ENCODE measurements at places on chromosomes 4 and X.

GRCh38 chrX:9392445-9392844 is 72.4 kb upstream of the TBL1X start:
- no peak for DNase-seq

GRCh38 chr4:176063718-176064117 is 1.9 kb upstream of the WDR17 start:
- DNase-seq, result no peak

- no peak for DNase-seq
Measured at GRCh38 chrX:71296806-71297205, 4.7 kb upstream of the ITGB1BP2 start.

- DNase-seq, result no peak
Measured at GRCh38 chr4:94564252-94564651, 112.5 kb downstream of the PDLIM5 start.

DNA sequence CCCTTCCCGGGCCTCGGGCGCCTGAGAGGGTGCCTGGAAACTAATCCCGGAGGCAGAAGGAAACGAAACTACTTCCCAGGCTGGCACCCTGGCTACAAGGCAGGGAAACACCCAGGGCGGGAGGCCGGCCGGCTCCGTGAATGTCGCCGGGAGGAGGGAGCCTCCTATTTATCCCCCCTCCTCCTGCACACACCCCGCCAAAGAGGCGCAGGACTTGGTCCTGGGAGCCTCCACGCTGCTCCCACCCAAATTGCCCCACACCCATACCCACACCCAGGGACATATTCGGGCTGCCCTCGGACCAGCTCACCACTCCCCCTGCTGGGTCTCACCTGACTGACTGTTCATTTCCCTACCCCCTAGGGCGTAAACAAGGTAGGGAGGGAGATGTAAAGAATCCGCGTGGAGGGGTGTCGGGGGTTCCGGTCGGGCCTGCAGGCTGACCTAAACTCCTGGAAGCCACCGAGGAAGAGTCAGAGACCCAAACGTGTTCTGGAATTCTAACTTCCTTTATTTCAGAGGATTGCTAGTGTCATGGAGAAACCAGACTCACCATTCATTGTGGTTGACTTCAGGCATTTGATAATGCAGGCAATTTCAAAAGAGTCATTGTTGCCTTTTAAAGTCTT is at the start of gene BTC:
Gene BTC (minus strand): TSS at position 142 of the 629 bp plus-strand sequence. CDS start 198 bp downstream, outside the sequence.
- DNase-seq, result no peak

GRCh38 chrX:78540171-78540570 is 119.0 kb downstream of the RTL3 start:
- no peak for DNase-seq

DNA sequence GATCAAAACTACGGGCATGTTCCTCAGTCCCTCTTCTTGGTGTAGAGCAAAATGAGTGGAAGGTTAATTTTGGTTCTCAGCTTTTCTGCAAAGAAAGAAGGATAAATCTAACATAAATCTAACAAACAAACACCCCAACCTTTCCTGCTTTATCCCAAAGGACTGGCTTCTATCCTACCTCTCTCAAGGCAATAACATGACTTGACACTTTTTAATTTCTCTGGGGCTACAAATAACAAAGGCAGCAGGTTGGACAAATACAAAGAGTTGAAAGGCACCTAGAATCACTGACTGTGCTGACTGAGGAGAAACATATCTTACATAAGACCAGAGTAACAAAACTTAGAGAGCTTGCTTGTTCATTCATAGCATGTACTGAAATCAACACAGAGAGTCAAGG is 703.6 kb upstream of the PITX2 start:
- DNase-seq, result no peak

DNA sequence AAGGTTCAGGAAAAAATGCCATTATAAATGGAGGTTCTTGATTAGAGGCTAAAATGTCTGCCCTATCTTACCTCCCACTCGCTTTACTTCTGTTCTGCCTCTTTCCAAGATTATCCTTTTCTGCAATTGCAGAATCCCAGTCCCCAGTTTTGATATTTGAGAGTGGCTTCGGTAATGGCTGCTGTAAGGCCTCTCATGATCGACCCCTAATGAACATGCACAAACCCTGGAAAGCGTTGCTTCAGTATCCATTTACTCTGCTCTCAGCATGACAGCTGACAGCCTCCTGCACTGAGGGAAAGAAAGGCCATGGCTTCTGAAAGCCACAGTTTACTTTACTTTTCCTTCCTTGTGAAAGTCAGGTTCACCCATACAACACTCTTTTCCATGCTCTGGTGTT is 325.4 kb upstream of the GALNT7 start:
- DNase-seq, result no peak

GRCh38 chrX:150450519-150451177 is 87.5 kb downstream of the MAMLD1 start:
- DNase-seq, result no peak

GRCh38 chr4:19379191-19379708 is 872.5 kb upstream of the SLIT2 start:
- no peak for DNase-seq

- DNase-seq, result no peak
Measured at GRCh38 chr4:184433258-184433892, 41.0 kb downstream of the IRF2 start.

- no peak for DNase-seq
Measured at GRCh38 chrX:124476562-124476961, 130.2 kb downstream of the SH2D1A start.

DNA sequence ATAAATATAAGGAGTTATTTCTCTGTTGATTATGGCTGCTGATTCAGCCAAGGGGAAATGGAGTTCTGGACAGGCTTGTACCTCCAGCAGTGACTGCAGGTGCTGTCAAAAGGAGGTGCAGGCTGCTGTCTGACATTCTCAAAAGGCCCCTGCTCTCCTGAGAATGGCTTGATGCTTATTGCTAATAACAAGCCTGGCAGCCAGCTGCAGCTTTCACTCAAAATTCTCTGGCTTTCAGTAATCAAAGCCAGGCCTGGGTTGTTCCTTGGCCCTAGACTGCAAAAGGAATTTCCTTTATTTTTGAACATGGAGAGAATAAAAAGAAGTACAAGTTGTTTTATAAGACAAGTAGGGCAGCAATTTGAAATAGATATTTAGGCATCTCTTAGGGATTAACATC is 575.9 kb downstream of the MID1IP1 start:
- no peak for DNase-seq

GRCh38 chrX:134501941-134502340 is 42.0 kb downstream of the HPRT1 start:
- no peak for DNase-seq

GRCh38 chr4:154349829-154350228 is 141.8 kb downstream of the DCHS2 start:
- DNase-seq, result no peak

- no peak for DNase-seq
Measured at GRCh38 chrX:22952010-22952409, 47.8 kb upstream of the DDX53 start.

DNA sequence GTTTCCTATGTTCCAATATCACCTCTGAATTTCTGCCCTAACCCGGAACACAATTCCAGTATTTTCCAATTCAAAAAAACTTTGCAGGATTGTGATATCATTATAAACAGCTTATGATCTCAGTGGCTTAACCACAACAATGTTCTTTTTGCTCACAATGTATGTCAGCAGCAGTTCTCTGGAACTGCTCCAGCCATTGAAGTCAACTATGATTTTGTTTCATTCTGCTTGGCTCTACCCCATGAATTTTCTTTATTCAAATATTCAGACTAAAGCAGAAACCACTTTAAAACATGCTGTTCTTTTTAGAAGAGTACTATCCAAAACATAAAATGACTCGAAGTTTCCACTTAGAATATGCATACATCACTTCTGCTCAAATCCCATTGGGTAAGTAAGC is 1611.1 kb downstream of the ARAP2 start:
- no peak for DNase-seq

GRCh38 chrX:77899081-77899828 is at the start of gene COX7B:
TSS of gene COX7B (plus strand) at chrX:77899468. CDS start at chrX:77899554, 86 bp downstream.
- peak; percentile 7 for DNase-seq

DNA sequence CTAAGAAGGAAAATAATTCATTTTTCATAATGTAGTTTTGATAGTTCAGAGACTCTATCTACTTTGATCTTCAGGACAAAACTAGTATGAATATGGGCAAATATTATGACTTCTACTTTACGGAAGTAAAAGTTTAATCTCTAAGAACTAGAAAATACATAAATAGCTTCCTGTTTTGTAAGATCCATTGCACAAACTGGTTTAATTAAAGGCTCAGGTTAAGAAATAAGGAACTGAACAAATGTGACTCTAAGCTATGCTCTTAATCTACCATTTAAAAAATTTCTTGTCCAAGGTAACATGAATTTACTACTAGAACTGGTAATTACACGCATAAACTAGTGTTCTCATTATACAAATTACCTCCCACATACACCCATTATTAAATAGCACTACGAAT is 360.6 kb downstream of the INPP4B start:
- no peak for DNase-seq

DNA sequence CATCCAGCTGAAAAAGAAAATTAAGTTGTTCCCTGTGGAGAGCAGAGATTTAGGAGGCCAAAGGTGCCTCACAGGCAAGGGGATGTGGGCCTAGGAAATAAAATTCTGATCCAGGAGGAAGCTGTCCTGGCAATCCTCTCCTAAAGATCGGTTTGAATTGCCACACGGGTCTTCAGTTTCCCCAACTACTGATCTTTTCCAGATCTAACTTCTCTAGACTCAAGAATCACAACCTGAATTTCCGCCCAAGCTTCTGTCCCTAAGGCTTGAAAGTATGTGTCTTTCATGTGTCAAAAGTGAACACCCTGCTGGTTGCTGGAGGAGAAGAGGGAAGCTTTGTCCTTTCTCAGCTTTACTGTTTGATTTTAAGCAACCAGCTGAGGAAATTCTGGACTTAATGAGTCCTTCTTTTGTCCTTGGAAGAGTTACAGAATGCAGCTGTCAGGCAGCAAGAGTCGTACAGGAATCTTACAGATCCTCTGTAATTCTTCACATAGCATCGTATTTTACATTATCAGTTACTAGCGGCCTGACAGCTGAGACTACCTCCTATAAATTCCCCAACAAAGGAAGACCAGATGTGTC is 93.8 kb downstream of the INPP4B start:
- no peak for DNase-seq

Measured in stimulated activated CD4-positive, alpha-beta T cell treated with anti-CD3 and anti-CD28 coated beads, Interleukin-12 subunit alpha, Interleukin-12 subunit beta, amount 100 ng/mL, for 4 hours (primary cell).